ENCODE measurements at places on chromosomes 3 and 15.
A peak's percentile ranks its signal among the peaks of the same experiment; 100 is the strongest.

- DNase-seq: peak; percentile 43
Observed at GRCh38 chr3:128814519-128815317, 64.7 kb upstream of the ACAD9 start.

GRCh38 chr3:126367316-126367805, 10.2 kb upstream of the KLF15 start:
- peak; percentile 40 for DNase-seq

- DNase-seq: peak; percentile 15
Observed at GRCh38 chr15:65286069-65286703, 497 bp downstream of the PARP16 start.

GRCh38 chr15:40990080-40990479, 36.8 kb downstream of the CHAC1 start:
- no peak for DNase-seq

- no peak for DNase-seq
Observed at GRCh38 chr3:66464512-66464894, 36.3 kb downstream of the LRIG1 start.

Measured in heart left ventricle (tissue), 16 donors.